ENCODE measurements at places on chromosomes 5 and 9. TPM values are rescaled to one million over a fixed set of nuclear protein-coding genes. Genes with fewer than 3 reads are reported as not detected.

FOXI1 gene
- not detected for total RNA-seq

ORM1 gene
- not detected for total RNA-seq

TMEM252 gene
- total RNA-seq, result not detected

BARHL1 gene
- not detected for total RNA-seq

FBP1 gene
- 0.27 TPM for total RNA-seq

PCDHB2 gene
- not detected for total RNA-seq

KCNV2 gene
- not detected for total RNA-seq

CLPTM1L gene
- total RNA-seq, result 123 TPM

FIBCD1 gene
- not detected for total RNA-seq

BTNL3 gene
- total RNA-seq, result not detected

RNF180 gene
- total RNA-seq, result not detected

C5orf15 gene
- 32.7 TPM for total RNA-seq

PCDHGA9 gene
- total RNA-seq, result not detected

TAF11L10 gene
- not detected for total RNA-seq

INSL6 gene
- not detected for total RNA-seq

DNAJC25 gene
- total RNA-seq, result 3.2 TPM

ZDHHC11 gene
- total RNA-seq, result 9.4 TPM

ZNF79 gene
- 13.2 TPM for total RNA-seq

HDHD3 gene
- total RNA-seq, result 20.2 TPM

NKD2 gene
- total RNA-seq, result 1.4 TPM

TLR4 gene
- total RNA-seq, result 0.06 TPM

TAF11L5 gene
- not detected for total RNA-seq

DYNC2I2 gene
- total RNA-seq, result 68.3 TPM

DRD1 gene
- not detected for total RNA-seq

TTC23L gene
- total RNA-seq, result not detected

EGFLAM gene
- not detected for total RNA-seq

PLPP7 gene
- 0.21 TPM for total RNA-seq

GBA2 gene
- total RNA-seq, result 44.1 TPM

ENHO gene
- total RNA-seq, result not detected

BBLN gene
- 92.5 TPM for total RNA-seq
